ENCODE measurements at places on chromosomes 4 and X. TPM values are rescaled to one million over a fixed set of nuclear protein-coding genes. Genes with fewer than 3 reads are reported as not detected.

RBM47 gene
- 0.27 TPM for total RNA-seq

NDNF gene
- total RNA-seq: not detected

PDLIM3 gene
- 9.0 TPM for total RNA-seq

CLIC2 gene
- total RNA-seq: 0.50 TPM

HEPH gene
- 113 TPM for total RNA-seq

MSANTD1 gene
- total RNA-seq: 1.0 TPM

TBX22 gene
- total RNA-seq: not detected

PAGE4 gene
- total RNA-seq: not detected
